Fibroblast of skin of right biceps (primary cell): ENCODE measurements at places on chromosomes 7 and 10.

- no peak for DNase-seq
Observed at GRCh38 chr7:1510780-1511154, 6.6 kb upstream of the INTS1 start.

- DNase-seq, result no peak
Observed at GRCh38 chr7:30301751-30302150, 17.4 kb downstream of the ZNRF2 start.

DNA sequence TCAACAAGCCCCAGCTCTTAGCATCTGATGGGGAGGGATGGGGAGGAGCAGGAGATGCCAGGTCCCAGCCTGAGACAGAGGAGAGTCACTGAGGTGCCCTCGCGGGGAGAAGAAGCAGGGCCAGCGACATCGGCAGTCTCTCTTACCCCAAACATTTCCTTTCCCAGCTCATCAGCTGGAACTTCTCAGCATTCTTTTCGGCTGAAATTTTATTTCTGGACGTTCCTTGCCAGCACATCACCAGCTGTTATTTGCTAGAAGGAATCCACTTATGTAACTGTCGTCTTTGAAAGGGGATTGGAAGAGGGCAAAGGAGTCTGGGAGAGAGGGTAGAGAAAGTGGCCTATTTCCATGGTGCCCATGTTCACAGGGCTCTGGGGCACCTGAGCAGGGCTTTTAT lies 101.0 kb upstream of the SHH start:
- no peak for DNase-seq

DNA sequence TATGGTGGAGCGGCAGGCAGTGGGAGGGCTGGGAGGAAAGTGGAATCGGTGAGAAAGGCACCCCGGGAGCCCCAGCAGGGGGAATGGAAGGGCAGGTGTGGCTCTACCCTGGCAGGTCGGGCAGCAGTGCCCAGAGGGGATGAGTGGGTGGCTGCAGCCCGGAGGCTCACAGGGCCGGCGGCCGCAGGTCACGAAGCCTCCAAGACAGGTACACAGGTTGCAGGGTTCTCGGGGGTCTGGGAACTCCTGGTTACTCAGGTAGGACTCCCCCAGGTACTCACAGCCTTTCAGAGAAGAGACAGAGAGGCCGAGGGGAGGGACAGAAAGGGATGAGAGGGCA lies 21.8 kb downstream of the KCP start:
- no peak for DNase-seq

GRCh38 chr10:112124866-112125265 lies 58.7 kb downstream of the GPAM start:
- DNase-seq, result no peak

DNA sequence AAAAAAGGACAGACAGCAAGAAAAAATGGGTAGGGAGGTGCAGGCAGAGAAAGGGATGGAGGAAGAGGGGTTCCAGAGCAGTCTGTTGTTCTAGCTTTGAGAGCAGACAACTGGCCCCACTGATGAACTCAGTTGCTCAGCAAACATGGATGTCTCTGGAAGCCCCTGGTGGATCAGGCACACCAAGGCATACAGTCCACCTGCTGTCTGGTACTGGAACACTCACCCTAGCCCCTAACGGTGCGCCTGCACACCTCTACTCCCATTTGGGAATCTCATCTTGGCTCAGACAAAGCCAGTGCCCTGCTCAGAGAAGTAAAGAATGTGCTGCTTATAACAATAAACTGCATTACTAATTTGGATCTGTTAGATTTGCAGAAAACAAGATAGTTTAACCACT lies 7.7 kb downstream of the MACROH2A2 start:
- DNase-seq, result no peak

- DNase-seq, result no peak
Observed at GRCh38 chr7:586494-586893, 66.8 kb upstream of the PDGFA start.

DNA sequence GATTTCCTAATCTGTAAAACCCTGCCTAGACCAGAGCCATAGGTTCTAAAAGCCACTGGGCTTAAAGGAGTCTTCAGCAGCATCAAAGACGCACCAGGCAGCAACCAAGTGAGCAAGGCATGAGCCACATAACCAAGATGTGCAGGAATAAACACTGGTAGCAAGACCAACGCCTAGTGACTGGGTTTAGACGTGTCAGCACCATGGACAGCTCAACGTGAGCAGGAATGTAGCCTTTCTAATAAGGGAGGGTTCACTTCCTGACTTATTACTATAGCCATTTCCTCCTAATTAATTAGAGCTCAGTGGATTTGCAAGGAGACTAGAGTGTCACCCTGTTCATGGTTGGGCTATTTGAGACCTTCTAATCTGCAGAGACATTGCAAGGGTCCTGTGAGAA lies 223.7 kb downstream of the LHFPL3 start:
- peak; percentile 26 for DNase-seq

- no peak for DNase-seq
Observed at GRCh38 chr10:91073286-91073979, 147.0 kb upstream of the PCGF5 start.

- DNase-seq, result no peak
Observed at GRCh38 chr10:67788028-67788886, 49.7 kb downstream of the DNAJC12 start.

DNA sequence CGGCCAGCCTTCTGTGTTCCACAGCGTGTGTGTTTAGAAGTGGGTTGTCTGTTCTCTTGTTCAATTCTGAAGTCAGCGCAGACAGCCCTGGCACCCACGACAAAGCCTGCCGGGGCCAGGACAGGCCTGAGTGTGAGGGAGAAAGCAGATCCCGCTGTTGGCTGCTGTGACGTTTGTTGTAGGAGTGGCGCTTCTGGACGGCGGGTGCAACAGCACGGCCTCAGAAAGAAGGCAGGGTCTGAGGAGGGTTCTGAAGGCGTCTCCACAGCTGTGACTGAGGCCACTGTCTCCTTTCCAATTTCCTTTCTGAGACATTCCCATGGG lies 76.2 kb downstream of the VIPR2 start:
- no peak for DNase-seq

DNA sequence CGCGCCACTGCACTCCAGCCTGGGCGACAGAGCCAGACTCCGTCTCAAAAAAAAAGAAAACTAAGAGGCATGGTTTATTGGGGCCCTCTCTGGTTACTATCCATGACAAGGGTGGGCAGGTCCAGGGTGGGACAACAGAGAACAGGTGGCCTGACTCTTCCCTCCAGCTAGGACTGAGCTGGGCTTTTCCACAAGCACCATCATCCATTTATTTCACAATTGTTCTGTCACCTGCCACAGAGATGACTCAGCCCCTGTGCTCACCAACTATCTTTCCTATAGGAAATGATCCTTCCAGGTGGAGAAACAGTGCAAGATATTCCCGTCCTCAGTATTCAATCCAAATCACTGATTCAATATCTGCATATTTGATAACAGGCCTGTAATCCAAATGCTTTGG lies 44.9 kb upstream of the MYL10 start:
- DNase-seq, result no peak

GRCh38 chr7:12210179-12211053 lies 678 bp upstream of the TMEM106B start:
- DNase-seq, result peak; percentile 2

GRCh38 chr7:29328811-29329210 lies 134.2 kb downstream of the CHN2 start:
- peak; percentile 57 for DNase-seq

DNA sequence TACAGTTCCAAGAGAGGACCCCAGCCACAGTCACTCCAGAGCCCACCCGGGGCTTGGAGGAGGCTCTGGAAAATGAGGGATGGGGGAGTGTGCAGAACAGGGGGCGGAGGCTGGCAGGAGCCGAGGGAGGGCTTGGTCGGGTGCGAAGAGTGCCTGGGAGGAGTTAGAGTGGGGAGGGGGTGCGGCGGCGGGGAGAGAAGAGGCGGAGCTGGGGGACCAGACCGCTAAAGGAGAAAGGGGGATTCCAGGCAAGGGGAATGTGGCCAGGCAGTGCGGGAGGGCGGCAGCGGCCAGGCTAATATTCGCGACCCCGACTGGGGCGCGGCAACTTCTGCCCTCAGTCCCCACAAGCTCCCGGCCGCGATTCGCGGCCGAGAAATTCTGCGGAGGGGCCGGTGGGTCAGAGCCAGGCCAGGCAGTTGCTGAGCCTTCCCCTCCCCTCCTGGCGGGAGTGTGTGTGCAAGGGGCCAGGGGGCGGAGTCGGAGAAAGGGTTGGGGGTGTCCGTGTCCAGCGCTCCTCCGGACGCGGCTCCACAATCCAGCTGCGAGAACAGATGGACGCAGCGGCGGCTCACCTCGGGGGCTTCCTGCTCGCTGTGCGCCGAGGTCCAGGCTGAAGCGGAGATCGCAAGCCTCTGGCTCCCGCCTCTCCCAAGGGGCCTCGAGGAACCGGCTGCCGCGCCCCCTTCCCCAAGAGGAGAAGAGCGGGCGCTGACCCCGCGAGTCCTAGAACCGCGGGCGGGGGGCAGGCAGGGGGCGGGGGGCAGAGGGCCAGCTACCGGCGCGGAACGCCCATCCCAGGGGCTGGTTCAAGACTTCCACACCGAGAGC lies 612 bp upstream of the SLC18A3 start:
- no peak for DNase-seq

DNA sequence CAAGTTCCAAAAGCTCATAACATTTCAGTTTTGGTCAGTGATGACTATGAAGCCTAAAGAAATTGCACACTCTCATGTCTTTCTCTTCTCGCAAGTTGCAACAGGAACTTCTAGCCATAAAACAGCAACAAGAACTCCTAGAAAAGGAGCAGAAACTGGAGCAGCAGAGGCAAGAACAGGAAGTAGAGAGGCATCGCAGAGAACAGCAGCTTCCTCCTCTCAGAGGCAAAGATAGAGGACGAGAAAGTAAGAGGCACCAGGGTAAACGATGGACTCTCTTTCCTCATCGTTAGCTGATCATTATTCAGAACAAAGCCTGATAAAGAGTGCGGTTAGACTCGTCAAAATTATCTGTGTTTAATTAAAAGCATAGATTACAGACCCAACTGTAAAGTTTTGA lies 94.7 kb downstream of the HDAC9 start:
- no peak for DNase-seq

- no peak for DNase-seq
Observed at GRCh38 chr7:43760861-43761260, 2.4 kb downstream of the BLVRA start.

- DNase-seq, result no peak
Observed at GRCh38 chr7:100614308-100614861, 2.0 kb downstream of the MOSPD3 start.

GRCh38 chr10:78389419-78389818 lies 355.8 kb downstream of the RPS24 start:
- no peak for DNase-seq

DNA sequence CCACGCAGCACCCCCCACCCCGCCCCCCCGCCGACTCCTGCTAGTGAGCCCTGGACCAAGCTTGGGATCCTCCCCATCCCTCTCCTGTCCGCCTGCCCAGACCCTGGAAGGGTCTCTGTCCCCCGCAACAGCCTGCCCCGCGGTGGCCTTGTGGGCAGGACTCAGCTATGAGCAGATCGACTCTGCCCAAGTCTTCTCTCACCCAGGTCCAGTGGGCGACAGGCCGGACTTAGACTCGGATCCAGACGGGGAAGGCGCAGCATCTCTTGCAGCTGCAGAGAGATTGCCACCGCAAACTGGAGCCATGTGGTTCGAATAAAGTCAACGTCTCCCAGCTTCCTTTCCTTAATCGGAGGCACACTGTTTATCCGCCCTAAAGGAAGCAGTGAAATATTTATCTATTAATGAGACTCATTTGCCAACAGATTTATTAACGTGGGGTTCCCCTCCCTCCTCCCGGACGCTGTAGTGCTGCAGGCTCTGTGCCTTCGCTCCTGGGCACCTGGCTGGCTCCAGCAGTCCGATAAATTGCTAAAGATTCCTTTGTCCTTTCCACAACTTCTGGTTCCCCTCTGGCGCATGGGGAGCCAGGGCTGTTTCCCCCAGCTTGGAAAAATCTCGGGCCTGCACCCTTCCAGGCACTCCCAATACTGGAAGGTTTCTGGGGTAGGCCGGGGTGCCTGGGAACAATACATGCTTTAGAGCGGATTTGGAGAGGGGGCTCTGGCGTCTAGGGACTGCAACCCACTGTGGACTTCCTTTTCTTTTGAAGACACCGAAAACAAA lies 634 bp upstream of the HOXA7 start:
- no peak for DNase-seq

DNA sequence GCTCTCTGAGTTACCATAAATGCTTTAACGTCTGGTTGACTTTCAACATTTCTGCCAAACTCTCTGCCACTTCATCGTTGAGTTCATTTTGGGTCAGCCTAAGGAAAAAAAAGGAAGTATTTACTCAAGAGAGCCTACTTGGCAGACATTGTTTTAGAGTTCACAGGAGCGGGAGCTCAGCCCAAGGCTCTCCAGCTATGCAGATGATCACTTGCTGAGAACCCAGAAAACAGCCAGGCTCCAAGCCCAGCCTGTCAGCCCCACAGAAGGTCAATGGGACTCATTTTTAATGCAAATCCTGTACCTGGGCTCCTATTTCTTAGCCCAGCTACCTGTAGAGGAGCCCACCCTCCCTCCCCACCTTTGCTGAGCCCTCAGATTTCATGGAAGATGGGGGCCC lies 45.5 kb downstream of the NOD1 start:
- DNase-seq, result peak; percentile 20

DNA sequence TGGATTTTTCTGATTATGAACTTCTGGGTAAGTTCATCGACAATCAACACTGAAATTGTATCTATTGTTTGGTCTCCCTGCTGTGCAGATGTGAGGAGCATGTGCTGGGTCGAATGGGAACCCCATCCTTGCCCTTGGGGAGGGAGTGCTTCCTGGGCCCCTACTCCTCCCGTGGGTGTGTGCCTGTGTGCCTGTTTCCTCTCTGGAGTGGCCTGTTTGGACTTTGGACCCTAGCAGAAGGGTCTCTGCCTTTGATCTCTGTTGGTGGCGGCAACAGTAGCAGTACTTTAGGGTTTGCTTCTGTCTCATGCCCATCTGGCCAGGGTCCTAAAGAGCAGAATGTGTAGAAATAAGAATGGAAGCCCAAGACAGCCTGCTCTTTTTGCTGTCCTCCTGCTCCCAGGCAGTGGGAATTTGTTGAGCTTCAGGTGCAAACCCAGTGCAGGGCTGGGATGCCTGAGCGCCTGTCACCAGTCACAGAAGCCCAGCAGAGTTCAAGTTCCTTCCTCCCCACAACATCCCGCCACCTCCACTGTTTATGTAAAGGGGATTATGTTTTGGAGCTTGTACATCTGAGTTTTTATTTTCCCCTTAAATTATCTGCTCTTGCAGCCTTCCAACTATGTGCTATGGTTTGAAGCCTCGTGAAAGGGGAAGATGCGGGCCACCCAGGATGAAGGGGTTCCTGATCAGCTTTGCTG lies 1.5 kb upstream of the TACR2 start:
- DNase-seq, result no peak

GRCh38 chr7:20364571-20365196 lies 34.0 kb downstream of the ITGB8 start:
- DNase-seq, result no peak
